Erythroblast (primary cell): ENCODE measurements at places on chromosomes 16 and 17.

GRCh38 chr16:12695454-12695853 lies 108.2 kb downstream of the CPPED1 start:
- DNase-seq, result no peak

DNA sequence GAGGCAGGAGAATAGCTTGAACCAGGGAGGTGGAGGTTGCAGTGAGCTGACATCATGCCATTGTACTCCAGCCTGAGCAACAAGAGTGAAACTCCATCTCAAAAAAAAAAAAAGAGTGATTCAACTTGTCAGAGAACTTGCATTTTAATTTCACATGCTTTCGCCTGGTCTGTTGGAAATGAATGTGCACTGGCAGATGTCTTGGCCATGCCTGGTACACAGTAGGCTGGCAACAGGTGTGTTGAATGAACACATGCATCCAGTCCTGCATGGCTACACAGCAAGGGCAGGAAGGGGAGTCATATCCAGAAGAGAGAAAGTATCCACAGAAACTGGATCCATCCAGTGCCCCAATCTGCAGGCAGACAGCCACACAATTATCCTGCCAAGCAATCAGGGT lies 11.5 kb downstream of the COG4 start:
- DNase-seq, result no peak

- no peak for DNase-seq
These were observed 17.6 kb downstream of the DNAJA3 start for GRCh38 chr16:4443271-4443670.

GRCh38 chr17:70080541-70081347 lies 5.7 kb downstream of the KCNJ16 start:
- no peak for DNase-seq

DNA sequence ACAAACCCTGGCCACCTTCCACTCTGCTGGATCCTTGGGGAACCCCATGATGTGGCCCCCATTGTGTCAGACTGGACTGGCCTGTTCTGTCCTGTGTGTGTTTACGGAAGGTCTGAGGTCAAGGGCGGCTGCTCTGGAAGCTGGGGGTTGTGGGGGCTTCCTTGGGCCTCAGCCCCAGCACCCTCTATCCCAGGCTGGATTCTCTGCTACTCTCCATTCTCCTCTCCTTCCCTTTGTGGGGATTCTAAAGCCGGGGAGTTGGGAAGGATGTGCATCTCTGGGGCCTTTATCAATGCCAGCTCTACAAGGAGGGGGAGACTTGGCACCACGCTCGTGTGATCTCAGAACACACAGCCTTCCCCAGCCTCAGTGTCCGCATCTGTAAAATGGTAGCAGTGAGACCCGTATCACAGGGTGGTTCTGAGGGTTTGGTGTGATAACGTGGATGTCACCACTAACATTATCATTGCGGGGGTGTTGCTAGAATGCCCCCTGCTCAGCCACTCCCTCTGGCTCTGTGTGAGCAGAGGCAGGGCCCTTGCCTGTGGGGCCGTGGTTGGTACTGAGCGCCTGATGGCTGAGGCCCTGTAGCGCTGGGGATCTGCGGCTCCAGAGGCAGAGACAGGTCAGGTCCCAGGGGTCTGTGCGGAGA lies 18.1 kb downstream of the ADGRG1 start:
- DNase-seq, result no peak

DNA sequence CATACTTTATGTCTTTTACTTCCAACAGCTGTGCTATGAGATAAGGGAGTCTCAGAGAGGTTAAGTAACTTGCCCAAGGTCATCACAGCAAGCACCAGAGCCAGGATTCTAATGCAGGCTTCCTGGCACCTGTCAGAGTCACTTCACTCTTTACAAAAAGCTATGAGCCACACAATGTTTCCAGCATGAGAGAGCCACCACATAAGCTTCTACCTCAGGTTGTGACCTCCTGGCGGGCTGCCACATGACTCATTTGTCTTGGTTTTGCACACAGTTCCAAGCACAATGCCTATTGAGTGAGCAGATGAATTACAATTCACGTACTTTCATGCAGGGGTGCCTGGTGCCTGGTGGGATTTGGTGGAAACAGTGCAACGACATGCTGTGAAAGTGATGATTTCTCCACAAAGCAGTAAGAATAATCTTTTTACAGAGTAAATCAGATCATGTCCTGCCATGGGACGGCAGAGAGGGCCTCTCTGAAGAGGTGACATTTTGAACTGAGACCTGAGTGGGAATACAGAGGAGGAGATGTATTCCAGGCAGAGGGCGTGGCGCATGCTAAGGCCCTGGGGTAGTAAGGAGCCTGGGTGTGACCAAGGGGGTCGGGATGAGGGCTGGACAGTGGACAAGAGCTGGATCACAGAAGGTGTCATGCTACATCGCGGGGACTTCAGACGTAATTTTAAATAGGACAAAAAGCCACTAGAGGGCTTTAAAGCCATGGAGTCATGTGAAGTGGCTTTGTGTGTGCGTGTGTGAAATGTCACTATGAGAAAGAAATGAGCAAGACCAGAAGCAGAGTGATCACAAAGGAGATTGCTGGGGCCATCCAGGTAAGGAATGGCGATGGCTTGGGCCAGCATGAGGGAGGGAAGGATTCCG lies 53.4 kb downstream of the CACNG3 start:
- DNase-seq, result peak; percentile 18

DNA sequence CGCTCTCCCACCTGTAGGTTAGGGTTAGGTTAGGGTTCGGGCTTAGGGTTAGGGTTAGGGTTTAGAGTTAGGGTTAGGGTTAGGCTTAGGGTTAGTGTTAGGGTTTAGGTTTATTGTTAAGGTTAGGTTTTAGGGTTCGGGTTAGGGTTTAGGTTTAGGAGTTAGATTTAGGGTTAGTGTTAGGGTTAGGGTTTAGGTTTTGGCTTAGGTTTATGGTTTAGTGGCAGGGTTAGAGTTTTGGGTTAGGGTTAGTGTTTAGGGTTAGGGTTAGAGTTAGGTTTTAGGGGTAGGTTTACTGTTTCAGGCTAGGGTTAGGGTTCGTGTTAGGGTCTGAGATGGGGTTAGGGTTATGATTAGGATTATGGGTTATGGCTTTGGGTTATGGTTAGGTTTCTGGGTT lies 31.6 kb upstream of the ZCCHC14 start:
- DNase-seq, result no peak

- DNase-seq, result peak; percentile 81
These were observed 14.0 kb upstream of the MPRIP start for GRCh38 chr17:17028059-17028877.

- no peak for DNase-seq
These were observed 17.1 kb upstream of the CD300A start for GRCh38 chr17:74449306-74449705.

- peak; percentile 13 for DNase-seq
These were observed 13.6 kb downstream of the CLEC16A start for GRCh38 chr16:10957771-10958482.

DNA sequence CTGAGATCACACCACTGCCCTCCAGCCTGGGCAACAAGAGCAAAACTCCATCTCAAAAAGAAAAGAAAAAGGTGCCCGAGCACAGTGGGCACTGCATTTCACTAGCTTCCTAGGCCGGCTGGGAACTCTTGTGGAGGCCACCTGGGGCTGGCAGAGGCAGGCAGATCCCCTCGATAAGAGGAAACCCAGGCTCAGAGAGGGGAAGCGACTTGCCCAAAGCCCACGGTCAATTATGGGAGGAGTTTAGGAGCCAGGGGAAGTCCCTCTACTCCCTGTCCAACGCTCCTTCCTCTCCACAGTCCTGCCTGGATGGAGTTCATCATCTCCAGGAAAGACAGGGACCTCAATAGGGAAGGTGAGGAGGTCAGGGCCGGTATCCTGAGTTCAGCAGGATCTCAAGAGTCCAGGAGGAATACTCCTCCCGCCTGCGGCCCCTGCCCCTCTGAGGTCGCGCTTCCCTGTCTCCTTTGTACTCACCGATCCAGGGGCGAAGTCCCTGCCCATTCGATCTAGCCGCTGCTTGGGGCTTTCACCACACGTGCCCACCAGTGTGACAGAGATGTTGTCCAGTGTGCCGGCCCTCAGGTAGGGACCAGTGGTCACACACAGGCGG lies 841 bp downstream of the ALOXE3 start:
- DNase-seq, result no peak

DNA sequence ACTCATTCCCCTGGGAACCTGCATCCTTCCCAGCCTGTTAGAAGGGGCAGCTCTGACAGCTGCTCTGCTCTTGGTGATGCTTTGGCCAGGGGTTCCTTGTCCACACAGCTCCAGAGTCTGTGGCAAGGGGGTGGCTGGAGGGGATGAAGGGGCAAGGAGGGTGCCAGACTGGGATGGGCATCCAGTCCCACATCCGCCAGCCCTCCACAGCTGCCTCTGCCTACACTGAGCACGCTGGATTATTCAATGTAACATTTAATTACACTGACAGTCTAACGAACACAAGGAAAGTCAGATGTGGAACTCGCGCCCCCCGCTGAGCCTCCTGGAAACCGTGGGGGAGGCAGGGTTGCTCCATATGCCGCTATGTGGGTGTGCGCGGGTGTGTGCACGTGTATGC lies 101.1 kb downstream of the C16orf78 start:
- no peak for DNase-seq

GRCh38 chr16:89700649-89701424 lies 668 bp downstream of the SPATA2L start:
- DNase-seq, result peak; percentile 79

GRCh38 chr16:8632675-8633182 lies 11.2 kb downstream of the METTL22 start:
- no peak for DNase-seq

- no peak for DNase-seq
These were observed 77.5 kb upstream of the DOC2B start for GRCh38 chr17:258906-259305.

DNA sequence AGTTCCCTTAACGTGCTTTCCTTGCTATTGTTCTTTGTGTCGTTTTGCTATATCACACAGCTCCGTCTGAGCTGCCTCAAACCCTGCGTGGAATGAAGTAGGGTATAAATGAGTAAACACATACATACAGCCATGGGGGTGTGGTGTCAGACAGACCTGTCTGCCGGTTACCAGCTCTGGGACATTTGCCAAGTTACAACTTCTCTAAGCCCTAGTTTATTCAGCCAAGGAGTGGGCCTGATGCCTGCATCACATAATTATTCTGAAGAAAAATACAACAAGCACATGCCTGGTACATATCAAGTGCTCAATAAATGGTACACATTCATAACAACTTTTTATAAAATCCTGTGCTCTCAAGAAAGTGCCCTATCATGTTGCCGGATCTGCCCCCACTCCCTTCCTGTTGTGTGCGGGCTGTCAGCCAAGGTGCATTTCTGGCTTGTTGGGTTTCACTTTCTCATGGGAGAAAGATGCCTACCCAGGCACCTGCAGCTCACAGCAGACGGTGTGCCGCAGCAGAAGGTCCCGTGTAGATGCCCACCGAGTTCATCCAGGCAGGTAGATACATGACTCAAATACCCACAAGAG lies 30.5 kb downstream of the SMPD3 start:
- peak; percentile 75 for DNase-seq

DNA sequence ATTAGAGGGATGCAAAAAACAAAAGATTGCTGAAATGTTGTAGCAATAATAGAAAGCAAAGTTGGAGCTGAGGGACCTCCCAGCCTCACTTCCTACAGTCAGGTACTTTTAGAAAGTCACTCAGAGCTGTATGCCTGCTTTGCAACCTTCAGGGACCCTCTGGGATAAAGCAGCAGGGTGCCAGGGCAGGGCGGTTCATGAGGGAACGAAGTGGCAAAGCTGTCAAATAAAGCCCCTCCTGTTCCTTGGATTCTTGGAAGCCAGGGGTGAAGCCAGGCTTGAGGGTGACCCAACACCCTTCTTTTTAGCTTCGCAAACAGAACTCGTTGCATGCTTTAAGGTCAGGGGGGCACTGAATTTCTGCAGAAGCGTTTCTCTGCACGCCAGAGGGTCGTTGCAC lies 767 bp downstream of the ATP2C2 start:
- DNase-seq, result no peak

DNA sequence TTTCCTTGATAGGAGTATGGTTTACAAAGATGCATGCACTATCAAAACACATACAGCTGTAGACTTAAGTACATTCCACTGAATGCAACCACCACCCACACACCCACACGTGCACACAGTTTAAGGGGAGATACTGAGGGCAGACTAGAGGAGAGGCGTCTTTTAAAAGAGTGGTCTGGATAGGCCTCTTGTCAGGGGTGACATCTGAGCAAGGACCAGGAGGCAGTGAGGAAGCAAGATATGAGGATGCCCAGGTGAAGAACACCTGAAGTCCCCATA lies 12.6 kb downstream of the MPHOSPH6 start:
- no peak for DNase-seq

GRCh38 chr16:933581-933980 lies 37.2 kb downstream of the LMF1 start:
- DNase-seq, result no peak

DNA sequence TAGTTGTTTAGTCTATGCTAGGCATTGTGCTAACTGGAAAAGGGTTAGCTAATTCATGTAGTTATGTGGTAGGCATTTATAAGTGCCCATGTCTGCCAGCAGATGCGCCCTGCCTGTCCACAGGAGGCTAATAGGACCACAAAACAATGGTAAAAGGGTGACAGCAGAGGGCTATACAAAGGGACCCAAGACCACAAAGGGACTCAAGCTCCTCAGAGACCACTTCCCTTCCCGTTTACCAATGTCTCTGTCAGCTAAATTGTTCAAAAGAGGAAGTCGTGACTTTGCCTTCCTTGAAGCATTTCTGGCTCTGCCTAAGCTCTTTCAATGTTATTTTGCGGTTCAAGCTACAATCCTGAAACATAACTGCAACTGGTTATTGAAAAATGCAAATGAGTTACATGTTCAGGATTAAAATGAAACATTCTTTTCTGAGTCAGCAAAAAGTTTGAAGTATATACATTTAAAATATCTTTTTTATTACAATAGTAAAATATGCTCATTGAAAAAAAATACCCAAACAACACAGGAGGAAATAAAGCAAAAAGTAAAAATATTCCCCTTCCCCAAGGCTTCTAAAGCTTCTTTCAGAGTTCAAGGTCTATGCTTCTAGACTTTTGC lies 149.2 kb downstream of the MAF start:
- DNase-seq, result no peak

DNA sequence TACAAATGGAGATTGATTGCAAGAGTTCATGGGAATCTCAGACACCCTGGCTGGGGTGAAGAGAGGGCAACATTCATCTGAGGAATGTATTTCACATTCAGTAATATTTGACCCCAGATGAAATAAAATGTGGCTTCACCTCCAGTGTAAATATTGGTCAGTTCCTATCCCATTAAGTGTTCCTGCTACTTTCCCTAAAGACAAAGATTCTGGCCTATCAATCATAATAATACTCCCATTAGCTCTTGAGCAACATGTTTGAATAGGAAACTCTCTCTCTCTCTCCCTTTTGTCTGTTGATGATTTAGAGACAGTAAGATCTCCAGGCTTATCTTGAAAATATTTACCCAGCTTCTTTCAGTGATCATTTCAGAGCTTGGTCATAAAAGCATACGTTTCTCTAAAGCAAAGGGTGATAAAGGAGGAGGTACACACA lies 70.1 kb downstream of the KCNJ2 start:
- no peak for DNase-seq
